ENCODE measurements at places on chromosomes 6 and 20.
A peak's percentile ranks its signal among the peaks of the same experiment; 100 is the strongest.

GRCh38 chr20:25043499-25044260 is 14.3 kb downstream of the ACSS1 start:
- ATAC-seq = no peak

- no peak for ATAC-seq
These were observed 156.2 kb downstream of the BTBD9 start for GRCh38 chr6:38483526-38483925.

DNA sequence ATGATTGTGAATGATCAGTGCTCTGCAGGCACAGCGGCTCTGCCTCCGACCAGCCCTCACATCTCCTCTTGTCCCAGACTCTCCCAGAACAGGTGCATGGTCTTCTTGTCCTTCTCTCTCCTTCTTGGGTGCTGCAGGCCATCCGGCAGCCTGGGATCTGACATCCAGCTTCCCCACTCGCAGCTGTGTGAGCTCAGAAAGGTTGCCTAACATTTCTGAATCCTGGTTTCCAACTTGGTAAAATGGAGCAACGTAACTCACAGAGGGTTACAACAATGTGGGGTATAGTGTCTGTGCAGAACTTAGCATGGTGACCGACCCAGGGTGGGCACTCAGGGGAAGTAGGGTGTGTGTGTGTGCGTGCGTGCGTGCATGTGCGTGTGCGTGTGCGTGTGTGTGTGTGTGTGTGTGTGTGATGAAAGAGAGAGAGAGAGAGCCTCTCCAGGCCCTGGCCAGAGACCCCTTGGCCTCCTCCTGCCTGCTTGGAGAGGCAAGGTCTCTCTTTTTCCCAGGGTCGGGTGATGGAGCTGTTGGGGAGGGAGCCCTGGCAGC is 110.1 kb downstream of the SNX5 start:
- no peak for ATAC-seq

GRCh38 chr6:118485601-118486550 is 62.2 kb upstream of the PLN start:
- ATAC-seq = peak; percentile 90

DNA sequence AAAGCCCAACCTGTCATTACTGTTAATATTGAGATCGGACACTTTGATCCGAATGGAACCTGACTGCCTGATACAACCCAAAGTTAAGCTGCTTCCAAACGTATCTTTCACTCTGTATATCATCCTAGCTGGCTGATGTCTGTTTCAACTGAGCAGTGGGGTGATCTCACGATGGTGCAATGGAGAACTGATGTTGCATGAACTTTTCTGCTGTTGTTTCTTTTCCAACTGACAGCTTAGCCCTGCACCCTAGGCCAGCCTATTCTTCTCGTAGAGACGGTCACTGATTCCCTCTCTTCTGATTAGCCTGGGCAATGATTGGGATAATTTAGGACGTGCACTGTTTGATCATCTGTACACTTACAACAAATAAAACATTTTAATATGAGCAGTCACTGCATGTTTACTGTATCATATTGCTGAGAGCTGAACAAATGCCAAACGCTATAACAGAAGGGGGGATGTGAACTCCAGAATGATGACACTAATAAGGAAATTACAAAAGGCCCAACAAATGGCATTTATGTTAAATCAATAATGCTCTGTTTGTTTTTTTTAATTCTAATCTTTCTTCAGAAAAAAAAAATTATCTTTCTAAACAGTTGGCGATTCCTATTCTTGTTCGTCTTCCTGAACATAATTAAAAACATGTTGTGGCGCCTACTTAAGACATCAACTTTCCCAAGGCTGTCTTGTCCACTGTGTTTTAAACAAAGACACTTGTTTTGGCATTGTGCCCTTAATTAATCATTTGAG is 184.8 kb downstream of the ZNF217 start:
- ATAC-seq = no peak

GRCh38 chr20:59939879-59940128 is 301 bp downstream of the PPP1R3D start:
- peak; percentile 32 for ATAC-seq

DNA sequence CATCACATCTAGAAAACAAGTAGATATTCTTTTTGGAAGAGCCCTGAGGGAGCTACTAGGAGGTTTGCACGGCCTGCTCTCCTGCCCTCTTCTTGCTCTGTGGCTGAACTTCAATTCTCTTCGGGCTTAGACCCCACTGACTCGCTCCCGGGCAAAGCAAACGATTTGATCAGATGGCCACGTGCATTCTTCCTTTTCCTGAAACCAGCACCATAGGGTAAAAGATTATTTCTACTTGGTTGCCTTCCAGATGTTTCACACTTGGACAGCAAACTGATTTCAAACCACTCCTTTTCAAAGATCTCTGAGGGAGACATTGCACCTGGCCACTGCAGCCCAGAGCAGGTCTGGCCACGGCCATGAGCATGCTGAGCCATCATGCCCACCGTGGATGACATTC is at the start of gene SLC22A1:
Gene SLC22A1, plus strand, starts transcription at position 258 of the 400 bp plus-strand sequence. Its CDS starts 121 bp downstream, at position 379.
- ATAC-seq = no peak

DNA sequence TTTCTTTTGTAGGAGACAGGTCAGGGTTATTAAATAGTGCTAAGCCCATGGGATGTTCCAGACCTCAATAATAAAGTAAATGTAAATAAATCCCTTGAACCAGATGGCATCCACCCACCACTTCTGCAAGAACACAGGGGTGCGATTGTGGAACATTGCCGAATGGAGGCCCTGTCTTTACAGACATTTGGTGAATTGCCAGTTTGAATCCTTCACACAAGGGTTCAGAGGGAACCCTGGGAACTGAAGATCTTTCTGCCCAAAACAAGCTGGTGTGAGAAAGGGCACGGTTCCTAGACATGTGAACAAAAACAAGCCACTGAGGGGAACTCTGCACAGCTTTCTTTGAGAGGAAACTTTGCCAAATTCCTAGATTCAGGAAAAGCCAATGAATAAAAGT is 30.2 kb upstream of the RNF8 start:
- no peak for ATAC-seq

DNA sequence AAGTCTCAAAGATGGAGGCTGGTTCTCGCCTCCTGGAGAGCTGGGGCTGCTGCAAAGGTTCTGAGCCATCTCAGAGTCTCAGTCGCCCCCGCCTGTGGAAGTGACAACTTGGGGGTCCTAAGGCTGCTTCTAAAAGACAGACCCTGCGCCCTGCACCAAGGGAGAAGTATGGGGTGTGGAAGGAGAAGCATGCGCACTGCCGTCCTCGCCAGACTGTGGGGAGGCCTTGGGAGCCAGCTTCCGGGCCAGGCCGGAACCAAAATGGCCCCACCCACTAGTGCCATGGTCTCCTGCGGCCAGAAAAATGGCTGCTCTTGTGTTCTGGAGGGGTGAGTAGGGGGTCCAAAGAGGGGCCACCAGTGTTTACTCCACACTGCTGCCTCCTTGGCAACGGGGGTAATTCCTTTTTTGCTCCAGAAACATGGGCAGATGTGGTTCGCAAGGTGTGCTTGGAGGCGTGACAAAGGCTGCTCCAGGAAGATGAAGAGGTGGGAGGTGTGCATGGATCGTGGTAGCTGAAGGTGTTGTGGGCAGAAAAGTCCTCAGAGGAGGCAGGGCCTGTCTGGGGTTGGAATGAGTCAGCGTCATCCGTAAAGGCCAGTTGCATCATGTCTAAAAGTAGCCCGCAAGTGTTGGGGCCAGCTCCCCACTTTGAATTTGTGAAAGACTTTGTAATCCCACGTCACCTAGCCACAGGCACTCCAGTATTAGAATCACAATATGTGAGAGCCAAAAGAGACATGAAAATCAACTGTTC is 329.8 kb upstream of the SOX4 start:
- peak; percentile 19 for ATAC-seq

DNA sequence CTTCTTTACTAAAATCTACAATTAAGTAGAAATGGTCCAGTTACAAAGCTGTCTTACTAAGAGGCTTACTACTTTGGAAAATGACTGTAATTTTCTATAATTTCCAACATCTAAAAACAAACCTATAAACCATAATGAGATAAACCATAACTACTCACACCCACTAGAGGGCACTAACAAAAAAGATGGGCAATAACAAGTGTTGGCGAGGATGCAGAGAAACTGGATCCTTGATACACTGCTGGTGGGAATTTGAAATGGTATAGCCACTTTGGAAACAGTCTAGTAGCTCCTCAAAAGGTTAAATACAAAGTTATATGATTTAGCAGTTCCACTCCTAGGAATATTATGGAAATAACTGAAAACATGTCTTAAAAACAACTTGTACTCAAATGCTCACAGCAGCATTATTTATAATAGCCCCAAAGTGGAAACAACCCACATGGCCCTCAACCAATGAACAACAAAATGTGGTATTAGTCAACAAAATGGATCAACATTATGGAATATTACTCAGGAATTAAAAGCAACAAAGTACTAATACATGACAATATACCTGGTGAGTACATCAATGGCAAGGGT is 50.6 kb downstream of the GJA10 start:
- ATAC-seq = peak; percentile 25

DNA sequence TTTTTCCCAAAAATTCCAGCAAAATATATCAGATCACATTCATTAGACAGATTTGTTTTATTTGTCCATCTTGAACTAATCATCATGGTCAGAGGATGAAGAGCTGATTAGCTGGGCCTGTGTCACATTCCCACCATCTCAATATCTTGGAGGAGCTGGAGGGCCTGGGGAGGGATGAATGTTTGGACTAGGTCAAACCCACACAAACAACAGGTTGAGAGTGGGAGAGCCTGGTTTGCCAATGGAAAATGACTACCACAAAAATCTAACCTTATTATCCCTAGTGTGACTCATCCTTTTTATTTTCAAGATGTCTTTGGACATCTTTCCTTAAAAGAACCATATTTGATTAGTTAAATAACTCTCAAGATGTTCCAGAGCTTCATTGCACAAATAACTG is 242.4 kb downstream of the OGFRL1 start:
- ATAC-seq = no peak

DNA sequence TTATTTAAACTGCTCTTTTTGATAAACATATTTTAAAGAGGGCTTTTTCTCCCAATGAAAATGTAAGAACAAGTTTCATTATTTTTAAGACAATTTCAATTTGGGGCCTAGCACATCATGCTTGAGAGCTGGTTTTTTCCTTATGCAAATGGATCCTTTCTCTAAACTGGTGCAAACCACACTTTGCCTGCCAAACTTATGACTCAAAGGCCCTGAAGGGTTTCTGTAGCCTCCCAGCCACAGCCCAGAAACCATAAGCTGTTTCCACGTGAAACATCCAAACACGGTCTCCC is 451 bp upstream of the HSF2 start:
- ATAC-seq = no peak

DNA sequence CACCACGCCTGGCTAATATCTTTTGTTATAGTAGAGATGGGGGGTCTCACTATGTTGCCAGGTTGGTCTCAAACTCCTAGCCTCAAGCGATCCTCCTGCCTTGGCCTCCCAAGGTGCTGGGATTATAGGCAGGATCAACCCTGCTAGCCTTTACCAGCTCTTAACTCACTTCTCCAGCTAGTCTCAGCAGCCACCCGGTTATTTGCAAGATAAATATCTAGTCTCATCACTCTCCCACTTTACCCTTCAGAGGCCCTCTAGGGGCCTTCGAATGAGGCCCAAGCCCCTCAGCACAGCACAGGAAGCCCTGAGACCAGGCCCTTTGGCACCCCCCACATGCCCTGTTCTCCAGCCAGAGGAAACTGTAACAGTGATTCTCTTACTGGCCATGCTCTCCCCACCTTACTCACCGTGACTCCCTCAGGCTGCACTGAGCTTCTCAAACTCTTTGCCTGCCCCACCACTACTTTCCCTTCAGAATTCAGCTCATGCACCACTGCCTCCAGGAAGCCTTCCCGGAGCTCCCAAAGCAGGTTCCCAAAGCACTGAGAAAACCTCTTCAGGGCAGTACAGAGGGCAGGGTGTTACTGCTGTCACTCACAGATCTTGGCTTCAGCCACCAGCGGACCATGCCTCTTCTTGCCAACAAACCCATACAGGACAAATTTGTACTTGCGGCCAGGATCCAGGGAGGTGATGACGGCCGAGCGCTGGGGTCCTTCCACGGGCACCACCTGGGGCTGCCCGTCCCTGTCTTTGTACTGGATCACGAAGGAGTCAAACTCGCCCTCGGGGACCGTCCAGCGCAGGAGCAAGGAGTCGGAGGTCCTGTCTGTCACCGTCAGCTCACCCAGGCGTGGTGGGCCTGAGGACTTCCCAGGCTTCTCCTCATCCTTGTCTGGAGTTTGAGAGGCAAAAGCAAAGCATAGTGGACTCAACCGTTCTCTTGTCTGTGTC is 25.0 kb downstream of the TNXB start:
- no peak for ATAC-seq

DNA sequence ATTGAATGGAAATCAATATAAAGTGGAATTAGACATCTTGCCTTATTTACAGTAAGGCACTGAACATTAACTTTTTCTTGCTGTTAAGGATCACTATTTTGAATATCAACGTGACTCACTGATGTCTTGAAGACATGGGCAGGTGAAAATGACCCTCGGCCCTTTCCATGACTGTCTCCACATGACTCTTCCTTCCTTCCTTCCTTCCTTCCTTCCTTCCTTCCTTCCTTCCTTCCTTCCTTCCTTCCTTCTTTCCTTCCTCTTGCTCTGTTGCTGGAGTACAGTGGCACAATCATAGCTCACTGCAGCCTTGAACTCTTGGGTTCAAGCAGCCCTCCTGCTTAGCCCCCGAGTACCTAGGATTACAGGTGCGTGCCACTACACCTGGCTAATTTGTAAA is 52.2 kb upstream of the TOX2 start:
- no peak for ATAC-seq

GRCh38 chr20:48189181-48189580 is 403.9 kb upstream of the SULF2 start:
- no peak for ATAC-seq

- no peak for ATAC-seq
These were observed 14.4 kb downstream of the MKKS start for GRCh38 chr20:10419550-10420133.

DNA sequence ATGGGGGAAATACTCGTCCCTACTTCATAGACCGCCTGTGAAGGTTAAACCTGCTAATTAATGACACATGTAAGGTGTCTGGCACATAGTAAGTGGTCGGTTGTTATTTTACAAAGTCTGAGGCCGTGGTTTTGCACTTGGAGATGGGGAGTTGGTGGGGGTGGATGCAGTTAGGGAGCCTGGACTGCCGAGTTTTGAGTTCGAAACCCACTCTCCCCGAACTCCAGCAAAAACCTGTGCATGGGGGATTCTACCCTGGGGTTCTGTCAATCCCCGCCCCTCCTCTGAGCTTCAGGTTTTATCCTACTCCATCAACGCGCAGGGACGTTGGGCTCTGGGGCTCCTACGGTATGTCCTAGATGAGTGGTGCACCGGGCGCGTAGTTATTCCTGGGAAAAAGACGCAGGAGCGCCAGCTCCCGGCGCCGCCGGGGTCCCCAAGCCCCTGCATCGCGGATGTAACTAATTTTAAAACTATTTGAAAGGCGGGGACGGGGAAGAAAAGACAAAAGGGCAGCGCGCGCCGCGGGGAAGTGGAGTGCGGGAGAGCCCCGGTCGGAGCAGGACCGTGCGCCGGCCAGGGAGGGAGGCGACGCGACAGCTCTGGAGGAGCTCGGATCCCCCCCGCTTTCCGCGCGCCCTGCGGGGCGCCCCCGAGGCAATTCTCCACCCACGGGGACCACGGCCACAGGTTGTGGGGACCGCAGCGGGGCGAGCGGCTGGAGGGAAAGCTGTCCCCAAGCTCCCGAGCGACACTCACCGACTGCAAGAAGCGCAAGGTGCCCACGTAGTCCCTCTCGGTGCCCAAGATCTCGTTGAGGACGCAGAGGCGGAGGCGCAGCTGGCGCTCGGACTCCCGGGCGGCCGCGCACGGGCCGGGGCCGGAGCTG is 672 bp downstream of the PREX1 start:
- peak; percentile 6 for ATAC-seq
